Spleen (tissue), 13 donors: ENCODE measurements at places on chromosomes 1 and 21.

DNA sequence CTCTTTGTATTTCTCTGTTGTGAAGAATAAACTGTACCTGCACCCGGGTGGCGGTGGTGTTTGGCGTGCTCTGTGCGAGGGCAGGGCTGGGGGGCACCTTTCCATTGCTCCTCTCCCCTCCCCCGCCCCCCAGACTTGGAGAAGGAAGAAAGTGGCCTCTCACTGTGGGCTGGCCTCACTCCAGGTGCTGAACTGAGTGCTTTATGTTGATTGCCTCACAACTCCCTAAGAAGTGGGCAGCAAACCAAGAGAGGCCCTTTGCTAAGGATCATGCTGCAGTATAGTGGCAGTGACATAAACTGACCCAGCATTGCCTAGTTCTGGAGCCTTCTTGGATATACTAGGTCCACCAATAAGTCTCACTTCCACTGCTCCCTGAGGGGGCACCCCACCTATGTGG is 20.2 kb downstream of the A3GALT2 start:
- peak; percentile 39 for DNase-seq
- H3K36me3 ChIP-seq, result peaks cover 52% of the 10 kb centered on the region
- H3K4me3 ChIP-seq, result no peak overlapping the region
- H3K4me1 ChIP-seq, result peaks cover 9% of the 10 kb centered on the region

- no peaks in the 10 kb centered on the region for H3K36me3 ChIP-seq
- H3K4me1 ChIP-seq, result no peaks in the 10 kb centered on the region
These were observed 698.6 kb downstream of the PLA2G4A start for GRCh38 chr1:187527346-187527745.

DNA sequence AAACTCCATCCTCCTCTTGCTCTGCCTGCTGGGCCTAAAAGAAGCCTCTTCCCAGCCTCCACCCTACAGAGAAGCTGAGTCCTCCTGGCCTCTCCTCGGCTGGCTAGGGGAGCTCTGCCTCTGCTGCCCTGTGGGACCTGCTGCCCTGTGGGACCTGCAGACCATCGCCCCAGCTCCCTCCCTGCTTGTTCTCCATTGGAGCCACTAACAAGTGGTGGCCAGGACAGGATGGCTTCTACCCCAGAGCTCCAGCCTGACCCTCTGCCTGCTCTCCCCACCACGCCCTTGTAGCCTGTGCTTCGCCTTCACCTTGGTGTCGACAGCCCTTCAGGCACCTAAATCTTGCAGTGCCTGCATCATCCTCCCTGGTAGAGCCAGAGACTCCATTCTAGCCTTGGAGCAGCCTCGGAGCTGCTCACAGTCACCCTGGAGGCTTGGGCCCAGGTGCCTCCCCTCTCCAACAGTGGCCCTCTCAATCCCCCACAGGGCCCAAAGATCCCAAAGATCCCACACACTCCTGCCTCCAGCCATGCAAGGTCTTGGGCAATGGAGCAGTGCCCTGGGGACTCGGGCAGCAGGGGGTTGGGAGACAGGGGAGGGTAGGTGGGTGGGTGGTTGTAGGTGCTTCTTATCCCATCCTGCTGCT is 3.0 kb downstream of the EPS8L3 start:
- H3K27me3 ChIP-seq, result no peaks in the 10 kb centered on the region
- H3K36me3 ChIP-seq, result no peaks in the 10 kb centered on the region
- H3K4me3 ChIP-seq, result no peak overlapping the region
- peak; percentile 47 for DNase-seq
- H3K4me1 ChIP-seq, result peaks cover 10% of the 10 kb centered on the region

GRCh38 chr1:54972436-54972835 is 8.0 kb upstream of the TMEM61 start:
- no peak for DNase-seq
- peaks cover under 1% of the 10 kb centered on the region for H3K4me1 ChIP-seq
- no peaks in the 10 kb centered on the region for H3K27me3 ChIP-seq
- no peak overlapping the region for H3K4me3 ChIP-seq
- H3K27ac ChIP-seq, result no peak overlapping the region
- H3K36me3 ChIP-seq, result no peaks in the 10 kb centered on the region

- no peak for DNase-seq
- no peak overlapping the region for H3K27ac ChIP-seq
- no peaks in the 10 kb centered on the region for H3K4me1 ChIP-seq
- no peaks in the 10 kb centered on the region for H3K27me3 ChIP-seq
- H3K4me3 ChIP-seq, result no peak overlapping the region
- H3K36me3 ChIP-seq, result no peaks in the 10 kb centered on the region
These were observed 91.2 kb upstream of the JUN start for GRCh38 chr1:58874757-58875755.

GRCh38 chr21:14099570-14099969 is 111.2 kb downstream of the LIPI start:
- no peaks in the 10 kb centered on the region for H3K36me3 ChIP-seq
- DNase-seq, result no peak
- H3K4me1 ChIP-seq, result no peaks in the 10 kb centered on the region
- no peaks in the 10 kb centered on the region for H3K27me3 ChIP-seq
- no peak overlapping the region for H3K4me3 ChIP-seq
- no peak overlapping the region for H3K27ac ChIP-seq

GRCh38 chr1:43068911-43069310 is 103.2 kb downstream of the EBNA1BP2 start:
- no peak overlapping the region for H3K4me3 ChIP-seq
- H3K4me1 ChIP-seq, result peaks cover 23% of the 10 kb centered on the region
- no peaks in the 10 kb centered on the region for H3K27me3 ChIP-seq
- H3K27ac ChIP-seq, result peak overlapping the region; percentile 57
- no peaks in the 10 kb centered on the region for H3K36me3 ChIP-seq

- H3K4me3 ChIP-seq, result no peak overlapping the region
- H3K27me3 ChIP-seq, result peaks cover 4% of the 10 kb centered on the region
- H3K27ac ChIP-seq, result no peak overlapping the region
- H3K36me3 ChIP-seq, result no peaks in the 10 kb centered on the region
These were observed 84.2 kb downstream of the SPATA46 start for GRCh38 chr1:162292422-162292849.

GRCh38 chr1:59179673-59180072 is 117.2 kb upstream of the FGGY start:
- H3K4me3 ChIP-seq, result no peak overlapping the region
- no peak for DNase-seq
- no peaks in the 10 kb centered on the region for H3K27me3 ChIP-seq
- no peaks in the 10 kb centered on the region for H3K4me1 ChIP-seq

GRCh38 chr1:6414443-6414844 is 5.3 kb downstream of the HES2 start:
- H3K36me3 ChIP-seq, result no peaks in the 10 kb centered on the region
- DNase-seq, result no peak
- H3K27ac ChIP-seq, result no peak overlapping the region
- peaks cover 8% of the 10 kb centered on the region for H3K27me3 ChIP-seq
- peaks cover 20% of the 10 kb centered on the region for H3K4me1 ChIP-seq

DNA sequence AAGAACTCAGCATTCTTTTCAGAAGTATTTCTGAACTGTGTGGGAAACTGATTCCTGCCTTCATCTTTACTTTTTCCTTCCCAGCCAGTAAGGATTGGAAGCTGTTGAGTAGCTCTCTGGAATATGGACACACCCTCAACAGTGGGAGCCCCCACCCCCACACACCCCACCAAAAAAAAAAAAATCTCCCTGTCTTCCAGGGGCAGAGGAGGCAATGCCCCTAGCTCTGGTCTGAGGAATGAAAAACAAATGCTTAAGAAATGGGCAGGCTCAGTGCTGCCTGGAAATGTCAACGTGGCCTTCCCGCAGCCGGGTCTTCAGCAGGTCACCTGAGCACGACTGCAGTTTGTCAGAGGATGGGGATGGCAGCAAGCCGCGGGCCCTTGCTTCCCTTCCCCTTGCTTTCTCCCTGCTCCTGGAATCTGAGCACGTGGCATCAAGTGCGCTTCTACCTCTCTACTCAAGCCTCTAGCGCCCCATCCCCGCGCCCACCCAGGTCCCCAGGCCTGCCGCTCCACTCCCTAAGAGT is 479 bp downstream of the RGS16 start:
- H3K4me1 ChIP-seq, result peaks cover 81% of the 10 kb centered on the region
- peak overlapping the region; percentile 45 for H3K4me3 ChIP-seq
- DNase-seq, result no peak
- no peaks in the 10 kb centered on the region for H3K27me3 ChIP-seq
- peak overlapping the region; percentile 63 for H3K27ac ChIP-seq

GRCh38 chr1:205330150-205330549 is 8.6 kb upstream of the NUAK2 start:
- H3K4me3 ChIP-seq, result no peak overlapping the region
- peaks cover 8% of the 10 kb centered on the region for H3K4me1 ChIP-seq
- no peaks in the 10 kb centered on the region for H3K36me3 ChIP-seq
- no peak for DNase-seq

GRCh38 chr1:208177656-208178055 is 66.5 kb downstream of the PLXNA2 start:
- DNase-seq, result no peak
- no peaks in the 10 kb centered on the region for H3K27me3 ChIP-seq
- H3K4me3 ChIP-seq, result no peak overlapping the region
- H3K4me1 ChIP-seq, result peaks cover 10% of the 10 kb centered on the region
- H3K36me3 ChIP-seq, result no peaks in the 10 kb centered on the region
- H3K27ac ChIP-seq, result no peak overlapping the region

- no peak for DNase-seq
- H3K27me3 ChIP-seq, result no peaks in the 10 kb centered on the region
- H3K36me3 ChIP-seq, result no peaks in the 10 kb centered on the region
- H3K4me3 ChIP-seq, result no peak overlapping the region
- no peak overlapping the region for H3K27ac ChIP-seq
- H3K4me1 ChIP-seq, result peaks cover 5% of the 10 kb centered on the region
These were observed 109.1 kb upstream of the HOOK1 start for GRCh38 chr1:59705466-59706302.

DNA sequence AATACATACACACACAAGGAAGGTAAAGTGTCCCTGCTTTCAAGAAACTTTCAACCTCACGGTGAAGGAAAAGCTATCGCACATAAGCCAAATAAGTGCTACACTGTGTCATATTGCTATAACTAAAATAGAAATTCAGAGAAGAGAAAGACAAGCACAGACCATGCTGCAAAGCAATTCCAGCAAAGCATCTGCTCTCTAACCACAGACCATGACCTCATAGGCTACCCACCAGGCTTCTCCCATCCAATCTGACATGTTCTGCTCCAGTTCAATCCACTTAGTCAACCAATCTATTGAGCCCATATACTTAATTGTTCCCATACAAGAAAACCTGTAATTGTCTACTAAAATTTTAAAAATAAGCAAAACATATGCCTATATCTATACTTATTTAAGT is 211.3 kb downstream of the BARHL2 start:
- H3K27ac ChIP-seq, result no peak overlapping the region
- H3K36me3 ChIP-seq, result no peaks in the 10 kb centered on the region
- no peak for DNase-seq
- H3K27me3 ChIP-seq, result no peaks in the 10 kb centered on the region

DNA sequence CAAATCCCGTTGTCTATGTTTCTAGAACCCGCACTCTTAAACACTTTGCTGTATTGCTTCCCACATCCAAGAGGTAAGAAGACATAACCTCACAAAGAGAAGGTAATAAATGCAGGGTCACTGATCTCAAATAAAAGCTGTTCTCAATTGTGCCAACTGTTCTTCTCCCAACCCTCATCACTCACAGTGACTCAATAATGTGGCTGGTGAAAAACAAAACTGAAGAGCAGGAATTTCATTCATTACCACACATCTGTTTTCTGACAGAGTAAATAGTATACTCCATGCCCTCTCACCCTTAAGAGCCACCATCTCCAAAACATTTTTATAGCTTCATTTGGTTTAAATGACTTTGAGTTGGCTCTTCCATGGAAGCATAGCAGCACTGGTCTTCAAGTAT is 6.2 kb upstream of the ERICH3 start:
- H3K27ac ChIP-seq, result no peak overlapping the region
- no peaks in the 10 kb centered on the region for H3K36me3 ChIP-seq
- no peak for DNase-seq
- H3K4me3 ChIP-seq, result no peak overlapping the region

- no peak for DNase-seq
- no peaks in the 10 kb centered on the region for H3K36me3 ChIP-seq
- H3K4me1 ChIP-seq, result no peaks in the 10 kb centered on the region
- no peaks in the 10 kb centered on the region for H3K27me3 ChIP-seq
- no peak overlapping the region for H3K27ac ChIP-seq
These were observed 1438.4 kb upstream of the B3GALT2 start for GRCh38 chr1:194624833-194625232.

- no peaks in the 10 kb centered on the region for H3K36me3 ChIP-seq
- H3K4me3 ChIP-seq, result no peak overlapping the region
- H3K27ac ChIP-seq, result no peak overlapping the region
- H3K4me1 ChIP-seq, result no peaks in the 10 kb centered on the region
These were observed 35.0 kb downstream of the ZNF496 start for GRCh38 chr1:247296599-247297180.

- H3K27me3 ChIP-seq, result no peaks in the 10 kb centered on the region
- H3K27ac ChIP-seq, result no peak overlapping the region
- H3K4me1 ChIP-seq, result no peaks in the 10 kb centered on the region
- no peaks in the 10 kb centered on the region for H3K36me3 ChIP-seq
These were observed 203.3 kb upstream of the IVNS1ABP start for GRCh38 chr1:185520188-185520920.

DNA sequence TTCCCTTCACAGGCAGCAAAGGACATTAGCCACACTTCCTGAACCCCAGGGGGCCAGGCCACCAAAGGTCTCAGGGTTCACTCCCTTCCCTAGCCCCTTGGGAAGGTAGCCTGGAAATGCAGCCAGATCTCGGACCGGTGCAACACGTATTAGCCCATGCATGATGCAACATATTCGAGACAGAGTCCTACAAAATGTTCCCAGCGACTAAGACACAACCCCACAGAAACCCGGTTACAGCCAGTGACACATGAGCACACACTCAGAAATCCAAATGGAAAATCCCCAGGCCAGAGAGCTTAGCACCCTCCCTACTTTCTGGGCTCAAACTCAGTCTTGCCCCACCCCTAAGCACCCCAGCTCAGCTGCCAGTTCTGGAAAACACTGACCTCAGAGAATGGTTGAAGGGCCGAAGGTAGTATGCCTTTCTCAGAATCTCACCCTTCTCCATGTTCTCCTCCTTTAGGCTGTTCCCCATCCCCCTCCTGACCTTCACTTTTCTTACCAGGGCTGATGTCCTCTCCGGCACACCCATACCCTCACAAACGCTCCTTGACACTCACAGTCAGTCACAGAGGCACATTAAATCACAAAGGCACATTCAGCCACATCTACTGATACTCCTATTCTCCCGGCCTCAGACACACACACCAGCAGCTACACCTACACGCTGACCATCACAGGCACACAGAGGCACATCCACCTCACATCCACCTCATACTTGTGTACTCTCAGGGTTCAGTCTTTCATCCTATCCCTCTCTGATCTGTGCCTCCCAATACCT is at the start of gene TSPAN1:
TSPAN1 (plus strand) TSS at position 640 of the 784 bp plus-strand sequence. CDS start 6,021 bp downstream, outside the sequence.
- DNase-seq, result no peak
- no peaks in the 10 kb centered on the region for H3K36me3 ChIP-seq
